Tongue (tissue), 3 donors: ENCODE measurements at places on chromosomes 1 and 21. TPM values are rescaled to one million over a fixed set of nuclear protein-coding genes. Genes with fewer than 3 reads are reported as not detected.

The HSF2BP gene
- 1.0 TPM for total RNA-seq

The TNNI3K gene
- 2.7 TPM for total RNA-seq

DNA sequence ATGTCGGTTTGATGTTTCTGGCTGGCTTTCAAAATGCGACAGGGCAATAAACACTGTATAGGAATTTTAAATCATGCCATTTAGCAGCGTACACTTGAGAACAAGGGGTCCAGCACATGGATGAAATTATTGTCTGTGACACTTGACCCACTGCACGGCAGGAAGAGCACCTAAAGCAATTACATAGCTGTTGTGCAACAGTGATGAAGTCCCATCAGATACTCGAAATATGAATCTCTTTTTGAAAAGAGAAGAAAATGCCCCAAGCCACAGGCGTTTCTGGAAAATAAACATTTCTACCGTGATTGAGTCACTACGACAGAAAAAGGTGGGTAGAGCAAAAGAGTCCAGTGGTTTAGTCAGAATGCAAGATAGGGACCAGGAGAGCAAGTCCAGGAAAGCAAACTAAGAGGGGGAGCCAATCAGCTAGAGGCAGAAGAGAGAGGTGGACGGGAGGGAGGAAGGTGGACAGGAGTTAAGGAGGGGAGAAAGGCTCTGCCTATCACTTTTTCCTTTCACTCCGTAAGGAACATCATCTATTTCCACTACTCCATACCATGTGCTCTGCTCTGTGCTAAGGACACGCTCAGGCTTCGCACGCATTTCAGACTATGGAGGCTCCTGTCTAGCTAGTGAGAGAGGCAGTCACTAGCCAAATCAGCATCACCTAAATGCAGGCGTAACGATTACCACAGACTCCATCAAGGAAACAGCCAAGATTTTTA lies 6.4 kb downstream of the DSCAM start:
- DNase-seq, result no peak

- no peak for DNase-seq
Measured at GRCh38 chr1:85358702-85359438, 82.4 kb upstream of the BCL10 start.

GRCh38 chr21:39164523-39164922 lies 18.7 kb downstream of the PSMG1 start:
- DNase-seq, result no peak

DNA sequence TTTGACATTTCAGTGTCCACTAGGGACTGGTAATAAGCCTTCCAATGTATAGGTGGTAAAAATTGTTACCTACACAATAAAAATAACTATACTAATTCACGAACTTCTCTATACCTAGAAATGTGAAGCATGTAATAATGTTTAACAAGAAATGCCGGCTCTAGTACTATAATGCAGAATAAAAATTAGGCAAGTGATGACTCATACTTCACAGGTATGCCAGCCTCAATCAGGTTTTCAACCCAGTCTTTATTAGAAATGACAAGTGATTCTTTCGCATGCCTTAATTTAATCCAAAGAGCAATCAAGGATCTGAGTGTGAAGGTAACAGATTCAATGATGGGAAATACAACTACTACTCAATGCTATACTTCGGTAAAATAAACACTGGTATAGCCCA lies 134.9 kb downstream of the RERE start:
- no peak for DNase-seq
